ENCODE measurements at places on chromosomes 4 and X.

DNA sequence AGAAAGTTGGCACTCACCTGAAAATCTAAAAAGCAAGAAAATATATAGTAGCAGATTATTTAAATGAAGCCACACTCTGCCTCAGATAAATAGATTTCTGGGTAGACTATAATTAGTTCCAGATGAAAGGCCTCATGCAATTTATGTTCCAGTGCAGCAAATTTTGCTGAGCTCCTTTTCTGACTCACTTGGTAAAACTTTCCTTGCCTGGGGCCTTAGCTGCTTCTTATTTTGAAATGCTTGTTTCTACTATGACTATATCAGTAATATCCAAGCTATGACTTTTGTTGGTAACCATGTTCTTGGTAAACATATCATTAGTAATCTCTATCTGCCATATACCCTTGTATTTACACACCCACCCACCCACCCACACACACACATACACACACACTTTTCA lies 961.8 kb downstream of the SH3BGRL start:
- no peak for DNase-seq

- DNase-seq, result peak; percentile 13
Measured at GRCh38 chr4:174318829-174319764, 35.4 kb downstream of the CEP44 start.

DNA sequence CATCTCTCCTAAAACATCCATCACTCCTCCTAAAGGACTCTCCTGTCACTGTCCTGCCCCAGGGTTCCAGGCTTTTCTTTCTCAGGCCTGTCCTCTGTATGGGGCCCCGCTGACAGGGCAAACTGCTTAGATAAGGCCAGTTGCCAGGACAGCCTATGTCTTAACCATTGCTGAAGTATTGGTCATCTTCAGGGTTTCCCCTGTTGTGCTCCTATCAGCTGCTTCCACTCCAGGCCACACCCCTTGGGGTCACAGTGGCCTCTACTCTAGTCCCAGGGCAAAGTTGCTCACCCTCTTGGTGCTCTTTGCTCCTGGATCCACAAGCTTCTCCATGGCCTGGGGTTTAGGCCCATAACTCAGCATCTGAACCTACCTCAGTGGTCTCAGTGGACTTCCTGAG lies 138.0 kb upstream of the PJA1 start:
- DNase-seq, result no peak

DNA sequence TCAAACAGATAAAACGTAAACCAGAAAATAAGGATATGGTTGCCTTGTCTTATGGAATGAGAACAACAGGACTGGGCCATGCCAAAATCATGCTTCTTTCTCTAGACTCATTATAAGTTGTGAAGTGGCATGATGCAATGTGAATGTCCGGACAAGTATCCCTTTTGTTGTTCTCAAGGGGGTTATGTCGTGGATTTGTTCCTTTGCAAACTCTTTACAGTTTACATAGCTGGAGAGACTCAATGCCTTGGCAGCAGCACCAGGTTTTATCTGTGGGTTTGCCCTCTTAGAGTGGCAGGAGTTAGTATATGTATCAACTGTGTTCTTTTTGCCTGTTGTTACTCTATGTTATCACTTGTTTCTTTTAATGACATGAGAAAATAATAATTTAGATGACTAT lies 41.4 kb downstream of the SPRY1 start:
- no peak for DNase-seq

- no peak for DNase-seq
Measured at GRCh38 chrX:109782994-109783700, 50.1 kb upstream of the ACSL4 start.

DNA sequence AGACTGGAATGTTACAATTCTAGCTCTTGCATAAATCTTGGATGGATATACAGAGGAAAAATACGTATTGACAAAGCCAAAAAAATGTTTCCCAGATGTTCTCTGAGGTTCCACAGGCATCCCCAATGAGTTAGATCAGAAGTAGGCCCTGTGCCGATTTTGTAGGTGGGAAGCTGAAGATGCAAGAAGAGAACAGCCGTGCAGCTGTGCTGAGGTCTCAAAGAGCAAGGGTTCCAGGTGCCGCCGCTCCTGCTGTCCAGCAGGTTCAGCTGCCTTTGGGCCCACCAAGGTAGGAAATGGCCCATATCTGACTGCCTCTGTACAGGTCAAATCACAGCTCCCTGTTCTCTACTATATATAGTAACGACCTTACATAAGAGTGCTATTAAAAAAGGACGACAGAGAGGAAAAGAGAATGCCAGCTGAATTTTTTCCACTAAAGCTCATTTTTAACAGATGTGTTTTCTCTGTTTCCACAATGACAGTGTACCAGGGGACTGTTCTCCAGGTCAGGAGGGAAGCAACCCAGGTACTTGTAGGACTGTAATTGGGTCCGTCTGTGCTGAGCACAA lies 155.6 kb downstream of the CBR4 start:
- no peak for DNase-seq

GRCh38 chr4:27662426-27662825 lies 801.8 kb downstream of the STIM2 start:
- no peak for DNase-seq

GRCh38 chr4:6125103-6125651 lies 75.2 kb downstream of the JAKMIP1 start:
- no peak for DNase-seq

DNA sequence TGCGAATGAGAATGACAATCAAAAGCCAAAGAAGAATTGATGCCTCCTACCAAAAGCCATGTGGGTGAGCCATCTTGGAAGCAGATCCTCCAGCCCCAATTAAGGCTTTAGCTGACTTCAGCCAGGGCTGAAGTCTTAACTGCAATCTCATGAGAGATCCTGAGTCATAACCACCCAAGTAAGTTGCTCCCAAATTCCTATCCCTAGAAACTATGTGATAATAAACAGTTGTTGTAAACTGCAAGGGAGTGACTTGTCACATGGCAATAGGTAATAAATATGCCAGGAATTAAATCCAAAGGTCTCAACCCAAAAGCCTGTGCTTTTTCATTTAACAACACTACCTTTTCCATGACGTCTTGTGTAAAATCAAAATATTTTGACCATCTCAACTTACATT lies 154.2 kb upstream of the TBL1X start:
- DNase-seq, result no peak

DNA sequence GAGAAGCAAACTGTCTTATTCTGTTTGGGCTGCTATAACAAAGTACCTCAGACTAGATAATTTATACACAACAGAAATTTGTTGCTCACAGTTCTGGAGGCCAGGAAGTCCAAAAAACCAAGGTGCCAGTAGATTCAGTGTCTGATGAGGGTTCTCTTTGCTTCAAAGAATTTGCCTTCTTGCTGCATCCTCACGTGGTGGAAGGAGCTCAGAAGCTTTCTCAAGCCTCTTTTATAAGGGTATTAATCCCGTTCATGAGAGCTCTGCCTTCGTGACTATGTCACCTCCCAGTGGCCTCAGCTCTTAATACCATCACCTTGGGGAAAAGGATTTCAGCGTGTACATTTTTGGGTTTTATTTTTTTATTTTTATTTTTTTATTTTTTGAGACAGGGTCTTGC lies 20.1 kb downstream of the CA5B start:
- DNase-seq, result no peak

DNA sequence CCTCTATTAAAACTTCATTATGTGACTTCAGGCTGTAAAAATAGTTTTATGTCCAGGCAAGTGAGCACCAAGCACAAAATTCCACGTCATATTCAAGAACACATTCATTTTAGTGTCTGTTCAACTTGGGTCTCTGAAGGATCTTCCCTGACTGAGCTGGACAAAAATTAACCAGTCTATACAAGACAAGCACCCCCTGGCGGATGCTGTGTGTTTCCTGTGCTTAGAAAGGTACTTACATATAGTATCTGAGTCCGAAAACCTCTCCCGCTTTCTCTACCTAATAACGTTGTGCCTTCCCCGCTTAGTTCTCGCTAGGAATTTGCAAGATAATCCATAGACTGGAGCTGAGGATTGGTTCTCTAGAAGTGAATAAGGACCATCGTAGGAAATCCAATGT lies 2214.5 kb upstream of the TENM3 start:
- DNase-seq, result peak; percentile 56

GRCh38 chr4:56410247-56411062 lies 23.2 kb upstream of the AASDH start:
- DNase-seq, result no peak

DNA sequence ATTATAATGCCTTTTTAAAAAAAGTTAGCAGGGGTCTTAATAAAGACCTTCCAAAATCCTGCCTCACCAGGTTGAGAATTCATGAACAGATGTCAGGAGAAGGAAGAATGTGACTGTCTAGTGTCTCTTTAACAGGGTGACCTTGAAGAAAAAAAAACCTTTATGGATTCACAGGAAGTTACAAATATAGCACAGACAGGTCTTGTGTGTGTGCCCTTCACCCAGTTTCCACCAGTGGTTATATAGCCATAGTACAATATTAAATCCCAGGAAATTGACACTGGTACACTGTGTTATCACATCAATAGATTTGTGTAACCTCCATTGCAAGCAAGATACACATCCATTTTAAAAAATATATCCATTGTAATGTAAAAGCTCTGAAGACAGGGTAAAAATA lies 43.7 kb downstream of the HADH start:
- no peak for DNase-seq

GRCh38 chr4:38759113-38759789 lies 23.5 kb downstream of the TLR10 start:
- peak; percentile 60 for DNase-seq

- no peak for DNase-seq
Measured at GRCh38 chrX:40521868-40522450, 58.8 kb upstream of the ATP6AP2 start.

DNA sequence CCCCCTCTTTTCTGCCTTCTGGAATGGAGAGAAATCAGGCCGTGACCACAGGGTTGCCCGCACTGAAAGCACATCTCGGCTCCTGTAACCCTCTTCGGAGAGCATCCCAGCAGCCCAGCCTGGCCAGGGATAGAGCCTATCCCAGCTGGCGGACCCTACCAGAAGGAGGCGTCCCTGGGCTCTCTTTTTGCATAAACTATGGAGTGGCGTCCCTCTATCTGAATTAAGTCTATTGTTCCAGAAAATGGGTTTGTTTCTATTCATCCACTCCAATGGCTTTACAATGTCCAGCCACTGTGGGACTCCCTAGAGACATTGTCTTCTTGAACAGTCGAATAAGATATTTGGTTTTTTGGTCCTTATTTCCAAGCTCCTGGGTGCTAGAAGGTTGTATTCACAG lies 689 bp upstream of the NHSL2 start:
- DNase-seq, result no peak

DNA sequence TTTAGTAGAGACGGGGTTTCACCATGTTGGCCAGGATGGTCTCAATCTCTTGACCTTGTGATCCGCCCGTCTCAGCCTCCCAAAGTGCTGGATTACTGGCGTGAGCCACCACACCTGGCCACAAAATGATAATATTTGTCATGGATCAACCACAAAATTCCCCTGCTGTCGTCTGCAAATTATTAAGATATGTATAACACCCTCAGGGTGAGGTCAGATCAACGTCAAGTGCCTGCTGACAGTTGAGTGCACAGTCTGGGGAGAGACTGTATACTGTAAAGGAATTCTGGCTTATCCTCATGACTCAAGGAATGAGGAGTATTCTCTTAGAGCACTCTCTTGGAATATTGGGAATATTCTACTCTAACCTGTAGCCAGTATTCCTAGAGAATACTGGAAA lies 11.2 kb downstream of the EPGN start:
- no peak for DNase-seq

DNA sequence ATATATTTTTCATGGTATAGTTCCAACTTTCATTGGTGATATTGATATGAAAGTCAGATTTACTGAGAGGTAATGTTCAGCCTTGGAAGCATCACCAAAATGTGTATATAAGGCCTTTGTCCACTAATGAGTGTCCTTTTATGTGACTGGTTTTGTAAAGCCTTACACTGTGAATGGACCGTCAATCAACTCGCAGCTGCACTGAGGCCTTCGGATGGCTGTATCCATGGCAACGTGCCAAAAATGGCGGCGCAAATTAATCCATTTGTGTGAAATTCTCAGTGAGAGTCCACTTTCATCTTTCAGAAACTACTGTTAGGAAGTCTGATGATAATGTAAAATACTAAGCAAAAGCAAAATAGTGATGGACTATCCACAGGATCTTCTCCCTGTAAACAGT lies 131.7 kb downstream of the SPCS3 start:
- no peak for DNase-seq

DNA sequence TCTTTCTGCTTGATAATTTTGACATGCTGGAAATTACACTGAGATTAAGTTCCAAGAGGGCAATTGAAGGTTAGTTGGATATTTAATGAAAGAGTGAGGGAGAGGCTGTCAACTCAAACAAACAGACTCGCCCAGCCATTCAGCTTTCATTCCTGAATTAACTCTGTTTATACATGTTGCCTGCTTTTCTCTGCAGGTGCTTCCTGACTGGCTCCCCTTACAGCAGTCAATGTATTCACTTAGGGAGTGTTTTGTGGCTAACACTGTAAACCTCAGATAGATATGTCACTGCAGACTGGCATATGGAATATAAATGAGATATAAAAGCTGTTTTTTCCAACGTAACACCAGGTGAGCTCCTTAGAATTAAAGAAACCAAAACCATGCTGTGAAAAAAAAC lies 28.7 kb downstream of the TMPRSS11A start:
- DNase-seq, result no peak

- no peak for DNase-seq
Measured at GRCh38 chr4:21177092-21177491, 476.8 kb downstream of the PACRGL start.

DNA sequence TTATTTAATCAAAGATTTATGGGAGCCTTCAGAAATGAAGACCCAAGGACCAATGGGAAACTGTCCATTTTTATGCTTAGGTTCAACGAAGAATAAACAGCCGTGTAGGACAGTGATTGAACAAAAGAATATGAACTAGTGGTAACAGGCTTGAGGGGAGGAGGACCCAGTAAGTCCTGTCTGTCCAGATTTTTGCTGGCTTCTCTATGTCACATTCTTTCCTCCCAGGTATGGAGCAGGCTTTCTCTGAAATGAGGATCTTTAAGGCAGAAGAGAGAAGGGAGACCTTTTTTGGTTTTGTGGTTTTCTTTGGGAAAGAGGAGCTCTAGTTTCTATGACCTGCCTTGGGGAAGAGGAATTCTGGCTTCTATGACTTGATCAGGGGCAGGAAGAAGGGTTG lies 74.1 kb downstream of the BANK1 start:
- DNase-seq, result no peak

DNA sequence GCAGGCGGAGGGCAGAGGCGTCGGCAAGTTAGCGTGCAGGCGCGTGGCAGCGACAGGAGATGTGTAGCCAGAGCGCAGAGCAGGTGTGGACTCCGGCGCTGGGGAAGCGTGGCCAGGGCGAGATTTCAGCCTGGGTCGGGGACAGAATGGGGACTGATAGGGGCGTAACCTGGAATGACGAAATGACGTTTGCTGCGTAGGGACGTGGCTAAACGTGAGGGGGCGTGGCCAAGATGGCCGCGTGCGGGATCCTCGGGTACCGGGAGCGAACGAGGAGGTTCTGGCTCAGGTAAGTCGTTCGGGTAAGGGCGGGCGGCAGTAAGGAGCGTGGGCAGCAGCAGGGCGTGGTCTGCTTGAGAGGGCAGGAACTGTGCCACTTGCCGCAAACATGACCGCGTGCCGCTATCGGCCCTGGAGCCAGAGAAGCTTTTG lies 10.9 kb upstream of the CLTRN start:
- DNase-seq, result no peak
